ENCODE measurements at places on chromosomes 12 and 14.

GRCh38 chr14:92190768-92191167, 69.0 kb downstream of the CPSF2 start:
- no peak for DNase-seq

GRCh38 chr12:85814741-85815140, 21.5 kb downstream of the RASSF9 start:
- no peak for DNase-seq

- no peak for DNase-seq
These were observed 45.0 kb downstream of the ACTN1 start for GRCh38 chr14:68934066-68934465.

GRCh38 chr14:53929871-53930715, 26.5 kb downstream of the BMP4 start:
- no peak for DNase-seq

DNA sequence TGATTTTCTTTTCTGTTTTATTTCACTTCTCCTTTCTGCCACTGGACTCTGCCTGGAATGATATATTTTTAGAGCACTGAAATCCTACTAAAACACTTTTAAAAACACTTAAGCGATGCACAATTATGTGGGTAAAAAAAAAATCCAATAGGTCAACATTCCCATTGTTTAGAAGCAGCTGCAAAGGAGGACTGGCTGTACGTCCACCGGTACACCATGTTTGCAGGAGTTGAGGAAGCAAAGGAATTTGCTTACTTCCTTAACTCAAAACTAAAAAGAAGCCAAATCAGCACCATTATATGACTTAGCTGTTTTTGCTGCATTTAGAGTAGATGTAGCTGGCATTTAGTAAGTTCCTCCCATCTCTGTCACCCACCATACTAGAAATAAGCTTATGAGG, 186.8 kb upstream of the TMTC1 start:
- DNase-seq: no peak

GRCh38 chr12:55068416-55069010, 48.7 kb downstream of the NEUROD4 start:
- DNase-seq: peak; percentile 3

- DNase-seq: no peak
These were observed 32.7 kb downstream of the NOPCHAP1 start for GRCh38 chr12:105018776-105019175.

- DNase-seq: no peak
These were observed 644.2 kb downstream of the NOVA1 start for GRCh38 chr14:25953532-25954139.

DNA sequence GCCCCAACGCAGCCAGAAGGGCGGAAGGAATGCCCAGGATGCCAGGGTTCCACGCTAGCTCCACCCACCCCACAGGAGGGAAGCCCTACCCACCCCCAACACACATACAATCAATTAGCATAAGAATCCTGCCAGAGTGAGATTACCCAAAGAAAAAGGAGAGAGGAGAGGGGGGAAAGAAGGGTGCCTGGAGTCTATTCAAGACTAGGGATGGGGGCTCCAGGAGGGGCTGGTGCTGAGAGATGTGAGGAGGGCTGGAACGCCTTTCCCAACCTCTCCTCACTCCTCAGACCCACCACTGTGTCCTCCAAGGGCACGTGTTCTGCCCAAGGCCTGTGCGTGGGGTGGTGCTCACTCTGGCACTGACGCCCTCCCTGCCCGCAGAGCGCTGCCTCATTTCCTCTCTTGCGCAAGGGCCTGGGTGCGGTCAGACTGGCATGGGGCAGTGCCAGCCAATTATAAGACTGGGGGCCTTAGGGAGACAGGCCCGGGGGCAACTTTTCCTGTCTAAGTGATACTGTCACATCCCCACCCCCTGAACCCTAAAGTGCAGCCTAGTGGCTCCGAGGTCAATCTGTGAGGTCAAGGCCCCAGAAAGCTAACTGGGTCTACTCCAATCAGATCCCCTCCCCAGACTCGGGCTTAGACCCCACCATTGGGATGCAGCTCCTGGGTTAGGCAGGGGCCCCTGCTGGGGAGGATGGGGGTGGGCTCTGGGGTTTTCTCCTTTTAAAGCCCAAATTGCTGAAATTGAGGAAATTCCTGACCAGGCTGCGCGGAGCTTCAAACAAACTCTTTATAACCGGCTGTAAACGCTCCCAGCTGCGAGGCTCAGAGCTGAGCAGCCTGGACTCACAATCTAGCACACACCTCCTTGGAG, 10.2 kb upstream of the ITGB7 start:
- DNase-seq: no peak

GRCh38 chr12:64122154-64122553, 99.9 kb downstream of the KICS2 start:
- DNase-seq: no peak

GRCh38 chr12:91109148-91109564, 2.1 kb downstream of the LUM start:
- DNase-seq: peak; percentile 12

GRCh38 chr12:94048757-94049156, 99.6 kb upstream of the PLXNC1 start:
- no peak for DNase-seq

DNA sequence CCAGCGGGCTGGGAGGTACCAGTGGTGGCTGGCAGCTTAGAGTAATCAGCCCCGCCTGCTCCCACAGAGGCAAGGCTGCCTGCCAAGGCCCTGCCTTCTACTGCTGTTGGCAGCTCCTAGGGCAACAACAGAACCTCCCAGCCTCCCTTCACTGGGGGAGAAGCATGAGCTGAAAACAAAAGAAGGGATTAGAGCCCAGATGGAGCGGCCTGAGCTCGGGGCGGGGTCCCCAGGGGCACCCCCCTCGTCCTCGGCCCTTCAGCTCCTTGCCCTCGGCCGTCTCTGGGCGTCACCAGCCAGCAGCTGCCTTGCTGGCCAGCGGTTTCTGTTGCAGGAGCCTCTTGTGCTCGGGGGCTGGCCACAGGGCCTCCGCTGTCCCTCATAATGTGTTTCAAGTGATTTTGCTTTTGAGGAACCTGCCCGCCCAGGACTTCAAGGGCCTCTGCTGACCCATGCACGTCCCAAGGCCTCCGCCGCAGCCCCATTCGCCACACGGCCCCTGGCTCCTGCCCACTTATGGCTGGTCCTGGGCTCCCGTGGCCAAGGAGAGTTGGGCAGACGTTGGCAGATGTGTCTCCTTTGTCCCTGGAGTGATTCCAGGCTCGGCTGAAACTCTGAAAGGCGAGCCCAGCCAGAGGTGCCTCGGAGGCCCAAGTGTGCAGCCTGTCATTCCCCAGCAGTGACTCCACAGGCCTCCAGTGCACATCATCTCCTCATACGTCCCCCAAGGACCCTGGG, 49.7 kb downstream of the PSMA6 start:
- no peak for DNase-seq
